ENCODE measurements at places on chromosomes 16 and 17.
A peak's percentile ranks its signal among the peaks of the same experiment; 100 is the strongest.

- DNase-seq: no peak
These were observed 28.9 kb upstream of the RBFOX1 start for GRCh38 chr16:7303660-7304200.

GRCh38 chr17:66392783-66393437, 90.5 kb downstream of the PRKCA start:
- DNase-seq: no peak

GRCh38 chr16:86732621-86733295, 154.4 kb downstream of the FOXL1 start:
- DNase-seq: no peak

GRCh38 chr16:81277541-81278080, 37.2 kb upstream of the GAN start:
- DNase-seq: no peak

GRCh38 chr17:2235265-2235664, 68.3 kb downstream of the SMG6 start:
- DNase-seq: no peak

DNA sequence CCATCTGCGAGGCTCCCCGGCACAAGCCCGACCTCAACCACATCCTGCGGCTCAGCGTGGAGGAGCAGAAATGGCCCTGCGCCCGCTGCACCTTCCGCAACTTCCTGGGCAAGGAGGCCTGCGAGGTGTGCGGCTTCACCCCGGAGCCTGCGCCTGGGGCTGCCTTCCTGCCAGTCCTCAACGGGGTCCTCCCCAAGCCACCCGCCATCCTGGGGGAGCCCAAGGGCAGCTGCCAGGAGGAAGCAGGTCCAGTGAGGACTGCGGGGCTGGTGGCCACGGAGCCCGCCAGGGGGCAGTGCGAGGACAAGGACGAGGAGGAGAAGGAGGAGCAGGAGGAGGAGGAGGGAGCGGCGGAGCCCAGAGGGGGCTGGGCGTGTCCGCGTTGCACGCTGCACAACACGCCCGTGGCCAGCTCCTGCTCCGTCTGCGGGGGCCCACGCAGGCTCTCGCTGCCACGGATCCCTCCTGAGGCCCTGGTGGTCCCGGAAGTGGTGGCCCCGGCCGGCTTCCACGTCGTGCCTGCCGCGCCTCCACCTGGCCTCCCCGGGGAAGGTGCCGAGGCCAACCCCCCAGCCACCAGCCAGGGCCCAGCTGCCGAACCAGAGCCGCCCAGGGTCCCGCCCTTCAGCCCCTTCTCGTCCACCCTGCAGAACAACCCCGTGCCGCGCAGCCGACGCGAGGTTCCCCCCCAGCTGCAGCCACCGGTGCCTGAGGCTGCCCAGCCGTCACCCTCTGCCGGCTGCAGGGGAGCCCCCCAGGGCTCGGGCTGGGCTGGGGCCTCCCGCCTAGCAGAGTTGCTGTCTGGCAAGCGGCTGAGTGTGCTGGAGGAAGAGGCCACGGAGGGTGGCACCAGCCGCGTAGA, 13.1 kb upstream of the PRR35 start:
- peak; percentile 69 for DNase-seq

- DNase-seq: no peak
These were observed 102.7 kb upstream of the NOL11 start for GRCh38 chr17:67615011-67615561.

- no peak for DNase-seq
These were observed 78.7 kb downstream of the CRISPLD2 start for GRCh38 chr16:84898447-84898846.

GRCh38 chr17:37191219-37191618, 184.6 kb upstream of the C17orf78 start:
- peak; percentile 3 for DNase-seq

DNA sequence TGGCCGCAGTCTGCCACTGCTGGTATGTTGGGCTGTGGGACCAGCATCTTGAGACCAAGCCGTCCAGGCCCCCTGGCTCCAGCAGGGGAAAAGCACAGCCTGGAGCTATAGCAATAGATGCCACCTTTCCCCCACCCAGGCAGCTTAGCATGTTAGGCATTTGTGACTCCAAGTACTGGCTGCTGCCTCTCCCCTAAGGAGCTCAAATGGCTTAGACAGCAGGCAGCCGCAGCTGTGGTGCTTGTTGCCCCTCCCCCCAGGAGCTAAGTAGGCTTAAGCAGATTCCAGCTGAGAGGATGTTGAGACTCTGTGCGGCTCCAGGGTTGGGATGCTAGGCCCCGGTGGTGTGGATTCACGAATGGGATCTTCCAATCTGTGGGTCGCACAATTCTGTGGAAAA, 88.8 kb upstream of the ANKFN1 start:
- no peak for DNase-seq

- no peak for DNase-seq
These were observed 64.8 kb downstream of the CACNG1 start for GRCh38 chr17:67109111-67109510.

- peak; percentile 33 for DNase-seq
These were observed 968 bp downstream of the RIPOR1 start for GRCh38 chr16:67529582-67530012.

DNA sequence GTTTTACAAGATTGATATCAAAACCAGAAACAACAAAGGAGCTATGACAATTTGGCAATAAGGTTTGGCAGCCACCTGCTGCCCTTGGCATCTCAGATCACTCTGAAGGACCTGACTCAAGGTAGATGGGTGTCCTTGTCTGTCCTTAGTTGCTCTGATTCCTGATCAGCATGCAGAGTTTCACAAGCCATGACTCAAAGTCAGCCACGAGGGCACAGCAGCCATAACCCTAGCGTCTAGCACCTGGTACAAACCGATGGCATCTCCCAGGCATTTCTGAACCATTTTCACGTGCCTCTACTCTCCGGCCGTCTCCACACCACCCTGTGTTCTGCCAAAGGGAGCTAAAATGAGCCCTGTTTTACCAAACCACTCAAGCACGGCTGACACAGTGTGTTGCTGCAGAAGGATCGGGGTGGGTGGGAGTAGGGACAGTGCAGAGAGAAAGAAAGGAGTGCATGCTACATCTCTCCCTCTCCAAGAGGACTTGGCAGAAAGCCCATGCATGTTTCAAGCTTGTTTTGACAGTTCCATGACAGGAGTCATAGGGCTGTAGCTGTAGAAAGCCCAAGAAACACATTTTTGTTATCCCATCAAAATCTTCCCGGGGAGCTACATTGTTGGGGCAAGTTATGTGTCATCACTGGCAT, 297.3 kb downstream of the ABCC12 start:
- no peak for DNase-seq

DNA sequence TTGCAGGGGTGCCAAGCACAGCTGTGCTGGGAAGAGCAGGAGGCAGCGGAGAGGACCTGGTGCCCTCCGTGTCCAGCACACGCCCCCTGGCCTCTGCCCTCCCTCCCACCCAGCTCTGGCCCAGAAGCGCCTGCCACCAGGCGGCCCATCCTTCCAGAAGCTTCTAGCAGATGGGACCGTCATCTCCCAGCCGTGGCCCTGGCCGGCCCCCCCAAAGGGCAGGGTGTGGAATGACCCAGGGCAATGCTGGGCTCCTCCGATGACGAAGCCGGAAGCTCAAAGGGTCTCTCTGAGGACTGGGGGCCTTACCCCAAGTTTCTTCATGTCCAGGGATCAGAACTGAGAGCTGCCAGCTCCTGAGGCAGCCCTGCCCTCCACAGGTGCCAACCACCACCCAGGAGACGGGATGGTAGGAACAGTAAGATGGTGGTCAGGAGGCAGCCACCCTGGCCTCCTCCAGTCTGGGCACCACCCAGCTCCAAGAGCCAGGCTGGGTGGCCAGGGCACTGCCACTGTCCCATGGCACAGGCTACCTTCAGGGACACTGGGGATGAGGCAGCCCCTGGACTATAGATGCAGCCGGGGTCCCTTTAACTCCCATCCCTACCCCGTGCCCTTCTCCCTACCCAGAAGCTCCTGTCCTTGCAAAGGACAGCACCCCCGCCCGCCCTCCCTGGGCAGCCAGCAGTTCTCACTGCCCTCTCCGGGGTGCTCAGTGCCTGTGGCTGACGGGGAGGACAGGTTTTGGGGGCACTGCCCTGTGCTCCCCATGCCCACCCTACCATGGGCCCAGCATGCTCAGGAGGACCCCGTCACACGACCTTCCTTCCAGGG, 6.5 kb upstream of the CDH15 start:
- DNase-seq: no peak

GRCh38 chr16:70750893-70751467, 50.0 kb downstream of the VAC14 start:
- DNase-seq: no peak

GRCh38 chr17:77321649-77322513, 181.1 kb downstream of the SEC14L1 start:
- no peak for DNase-seq

Data from hematopoietic multipotent progenitor cell treated with erythropoietin and hydrocortisone succinate and interleukin-3 and kit ligand, for 8 days (in vitro differentiated cells).